ENCODE measurements at places on chromosomes 3 and 15. TPM values are rescaled to one million over a fixed set of nuclear protein-coding genes. Genes with fewer than 3 reads are reported as not detected.

DNA sequence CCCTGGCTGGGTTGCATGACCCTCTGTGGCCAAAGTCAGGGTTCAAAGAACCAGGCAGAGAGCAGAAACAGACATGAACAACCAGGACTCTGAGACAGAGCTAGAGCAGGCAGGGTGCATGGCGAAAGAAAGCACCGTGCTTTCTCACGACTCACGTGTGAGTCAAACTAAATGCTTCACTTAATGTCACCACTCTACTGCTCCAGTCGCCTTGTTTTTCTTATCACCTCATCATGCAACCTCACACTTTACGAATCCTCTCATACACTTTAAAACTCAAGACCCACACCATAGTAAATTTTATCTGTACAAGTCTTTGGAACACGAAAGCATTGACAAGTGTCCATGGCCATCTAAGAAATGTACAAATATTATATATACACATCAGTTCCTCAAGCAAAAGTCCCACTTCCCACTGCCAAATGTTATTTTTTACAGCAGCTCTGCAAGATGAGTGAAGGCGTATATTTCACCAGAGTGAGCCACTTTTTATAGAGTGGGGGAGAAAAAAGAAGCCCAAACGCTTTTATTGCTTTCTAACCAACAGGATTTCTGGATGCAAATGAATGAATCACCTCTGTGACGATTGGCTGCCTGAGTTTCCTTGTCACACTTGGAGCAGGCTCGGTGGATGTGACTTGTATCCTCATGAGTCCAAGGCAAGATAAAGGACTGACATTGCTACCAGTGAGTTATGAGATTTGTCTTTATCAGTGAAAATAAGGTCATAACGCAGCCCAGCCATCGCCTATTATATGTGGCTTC, 16.0 kb upstream of the MEGF11 start:
- DNase-seq, result no peak

GRCh38 chr3:192422321-192422996, 304.9 kb downstream of the FGF12 start:
- DNase-seq, result no peak

DNA sequence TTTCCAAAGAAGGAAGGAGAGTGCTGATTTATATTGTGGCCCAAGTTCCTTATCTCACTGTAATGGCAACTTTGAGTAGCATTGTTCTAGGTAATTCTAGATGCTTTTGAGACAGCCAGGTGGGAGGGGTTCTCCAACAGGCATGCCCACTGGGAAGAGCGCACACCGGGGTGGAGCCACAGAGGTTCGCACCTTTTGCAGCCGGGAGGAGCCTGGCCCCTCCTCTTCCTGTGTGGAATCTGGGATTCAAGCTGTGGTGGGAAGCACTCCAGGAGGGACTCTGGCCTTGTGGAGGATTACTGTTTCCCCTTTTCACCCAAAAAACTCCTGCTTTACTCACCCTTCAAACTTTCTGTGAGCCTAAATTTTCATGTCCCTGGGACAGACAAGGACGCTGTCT, 53.1 kb downstream of the CFAP20DC start:
- DNase-seq, result no peak

GRCh38 chr3:53161820-53162671, 1.0 kb downstream of the PRKCD start:
- DNase-seq, result peak; percentile 37

DNA sequence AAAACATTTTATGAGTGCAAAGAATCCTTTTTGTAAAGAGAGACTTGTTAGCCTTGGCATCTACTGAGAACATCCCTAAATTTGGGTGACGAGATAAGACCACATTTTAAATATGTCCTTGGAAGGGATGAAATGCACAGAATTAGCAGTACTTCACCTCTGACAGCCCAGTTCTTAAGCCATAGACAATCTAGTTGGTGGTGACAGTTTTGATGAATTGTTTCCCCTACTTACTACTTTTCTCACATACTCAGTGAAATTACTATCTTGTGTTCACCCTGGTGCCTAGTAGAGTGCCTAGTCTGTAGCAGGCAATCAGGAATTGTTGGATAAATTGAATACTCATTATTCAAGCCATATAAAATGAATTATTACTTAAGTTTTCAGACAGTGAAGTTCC, 3.4 kb downstream of the SCAANT1 start:
- no peak for DNase-seq

DNA sequence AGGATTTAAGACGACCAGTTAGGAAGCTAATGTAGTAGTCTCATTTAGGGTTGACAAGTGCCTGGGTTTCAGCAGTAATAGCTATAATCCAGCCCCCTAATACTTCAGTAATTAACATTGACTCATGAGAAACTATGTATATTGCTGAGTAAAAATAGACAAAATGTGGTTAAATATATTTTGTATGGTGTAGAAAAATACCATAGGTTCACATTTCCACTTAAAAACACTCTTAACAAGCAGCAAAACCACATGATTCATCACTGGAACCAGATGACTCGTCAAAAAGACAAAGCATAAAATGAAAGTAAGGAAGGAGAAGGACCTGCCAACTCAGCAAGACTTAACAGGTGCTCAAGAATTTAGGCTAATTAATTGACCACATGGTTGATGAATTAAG, 288.9 kb downstream of the EFHB start:
- no peak for DNase-seq

GRCh38 chr3:191340966-191341365, 10.6 kb upstream of the UTS2B start:
- DNase-seq, result no peak

DNA sequence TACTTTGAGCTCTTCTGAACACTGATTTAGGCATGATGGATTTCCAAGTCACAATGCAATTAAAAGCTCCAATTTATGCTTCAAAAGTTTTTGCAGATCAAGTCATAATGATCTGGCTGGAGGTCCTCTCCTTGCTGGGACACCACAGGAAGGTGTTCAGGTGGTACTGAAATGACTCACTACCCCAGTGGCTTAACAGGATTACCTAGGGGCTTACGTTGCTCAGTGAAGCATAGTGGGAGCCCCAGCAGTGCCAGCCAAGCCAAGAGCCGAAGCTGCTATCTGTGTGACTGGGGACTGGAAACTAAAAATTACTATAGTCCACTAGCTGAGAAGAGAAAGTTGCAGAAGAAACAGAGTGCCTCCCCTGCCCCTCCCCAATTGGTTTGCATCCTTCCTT, 110.1 kb upstream of the LPP start:
- DNase-seq, result peak; percentile 12

GRCh38 chr3:3356846-3357245, 177.4 kb upstream of the CRBN start:
- no peak for DNase-seq

The SLC27A2 gene
- 9.9 TPM for total RNA-seq

Measured in activated CD4-positive, alpha-beta T cell treated with anti-CD3 and anti-CD28 coated beads, Interleukin-2, amount 10 ng/mL, durations not matched to agents 7 days and 5 days (primary cell).